Stimulated activated CD4-positive, alpha-beta T cell treated with anti-CD3 and anti-CD28 coated beads, Interleukin-1b, Interleukin-23, amount 100 ng/mL, for 4 hours (primary cell): ENCODE measurements at places on chromosomes 5 and 9.

- DNase-seq = no peak
These were observed 158.5 kb downstream of the MLLT3 start for GRCh38 chr9:20463823-20464222.

- DNase-seq = no peak
These were observed 270.5 kb downstream of the NFIB start for GRCh38 chr9:14043483-14043882.

DNA sequence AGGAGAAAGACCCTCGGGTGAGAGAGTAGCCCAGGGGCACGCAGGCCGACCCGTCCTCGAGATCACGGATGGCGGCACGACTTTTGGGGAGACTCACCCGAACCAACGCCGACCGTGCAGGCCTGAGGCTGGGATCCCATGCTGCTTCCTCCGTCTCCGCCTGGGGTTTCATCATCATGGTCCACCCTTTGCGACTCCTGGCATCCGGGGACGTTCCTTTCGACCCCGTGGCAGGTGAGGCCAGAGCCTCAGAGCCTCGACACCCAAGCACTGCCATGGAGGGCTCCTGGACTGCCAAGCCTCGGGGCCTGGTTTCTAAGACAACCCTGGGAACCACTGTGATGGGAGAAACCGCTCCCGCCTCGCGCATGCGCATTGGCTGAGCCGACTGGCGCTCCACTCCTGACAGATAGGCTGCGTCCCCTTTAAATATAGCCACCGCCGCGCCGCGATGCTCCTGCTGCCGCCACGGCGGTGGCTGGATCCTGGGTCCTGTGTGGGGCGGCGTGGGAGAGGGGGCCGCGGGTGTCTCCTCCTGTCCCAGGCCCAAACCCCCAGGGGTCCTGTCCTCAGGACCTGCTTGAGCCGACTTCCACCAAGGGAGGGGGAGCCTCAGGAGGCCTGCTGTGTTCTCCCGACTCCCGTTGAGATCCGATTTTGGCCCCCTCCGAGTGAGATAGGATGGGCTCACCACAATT is 481.6 kb downstream of the SPATA31A7 start:
- DNase-seq = no peak

GRCh38 chr5:79189439-79190234 is 46.3 kb upstream of the JMY start:
- DNase-seq = no peak

DNA sequence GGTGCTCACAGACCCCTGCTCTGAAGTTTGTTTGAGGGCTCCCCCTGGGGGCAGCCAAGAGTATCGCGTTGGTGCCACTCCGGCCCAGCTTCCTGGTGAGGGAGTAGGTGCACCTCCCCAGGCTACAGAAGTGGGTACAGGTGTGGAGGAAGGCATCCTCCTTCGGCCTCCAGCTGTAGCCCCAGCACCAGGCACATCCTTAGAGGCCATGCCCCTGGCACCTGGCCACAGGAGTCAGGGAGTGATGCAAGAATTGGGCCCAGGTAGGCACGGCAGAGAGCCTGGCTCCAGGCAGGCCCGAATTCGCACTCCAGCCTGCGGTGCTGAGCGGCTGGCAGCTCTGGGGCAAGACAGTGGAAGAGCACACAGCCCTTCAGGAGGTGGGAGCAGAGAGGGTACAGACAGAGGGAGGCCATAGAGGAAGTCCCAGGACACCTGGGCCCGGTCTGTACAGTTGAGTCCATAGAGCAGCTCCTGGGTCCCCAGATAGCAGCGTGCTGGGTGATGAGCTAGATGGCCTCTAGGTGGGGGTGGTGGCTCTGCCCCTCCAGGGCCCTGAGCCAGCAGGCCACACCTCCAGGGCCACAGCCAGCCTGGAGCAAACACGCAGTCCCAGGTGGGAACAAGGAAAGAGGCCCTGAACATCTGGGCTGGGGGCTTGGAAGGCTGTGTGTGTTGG is 2.4 kb downstream of the SAPCD2 start:
- DNase-seq = peak; percentile 82

GRCh38 chr5:146490089-146490843 is 25.7 kb downstream of the GPR151 start:
- no peak for DNase-seq

- DNase-seq = no peak
These were observed 250.7 kb downstream of the ANXA1 start for GRCh38 chr9:73402081-73403028.

DNA sequence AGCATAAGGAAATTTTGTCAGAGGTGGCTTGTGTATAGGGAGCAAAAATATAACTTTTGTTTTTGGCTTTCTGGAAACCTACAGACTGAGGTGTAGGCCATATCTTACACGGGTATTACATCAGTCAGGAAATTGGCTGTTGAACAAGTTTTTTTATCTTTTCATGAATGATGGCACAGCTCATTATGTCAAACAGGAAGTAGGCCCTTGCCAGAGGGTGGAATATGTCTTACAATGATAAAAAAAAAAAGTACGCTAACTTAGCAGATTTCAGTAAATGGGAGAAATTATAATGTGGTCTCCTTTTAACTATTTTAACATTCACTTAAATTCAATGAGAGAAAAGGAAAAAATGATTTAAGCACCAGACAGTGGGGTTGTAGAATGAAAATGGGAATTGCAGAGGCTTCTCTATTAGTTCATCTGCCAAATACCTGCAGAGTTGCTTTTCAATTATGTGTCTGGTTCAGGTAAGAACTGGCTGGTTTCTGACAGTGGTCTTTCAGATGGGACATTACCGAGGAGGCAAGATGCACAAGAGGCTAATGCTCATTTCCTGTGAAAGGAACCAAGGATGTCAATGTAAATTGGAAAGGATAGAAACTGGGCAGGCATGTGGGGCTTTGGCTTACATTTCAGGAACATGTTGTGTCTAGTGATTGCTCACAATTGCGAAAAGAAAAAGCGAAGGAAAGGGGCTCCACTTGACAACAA is 169.9 kb downstream of the NNT start:
- DNase-seq = no peak

- DNase-seq = no peak
These were observed 215.8 kb downstream of the ADAMTS12 start for GRCh38 chr5:33675958-33676464.

DNA sequence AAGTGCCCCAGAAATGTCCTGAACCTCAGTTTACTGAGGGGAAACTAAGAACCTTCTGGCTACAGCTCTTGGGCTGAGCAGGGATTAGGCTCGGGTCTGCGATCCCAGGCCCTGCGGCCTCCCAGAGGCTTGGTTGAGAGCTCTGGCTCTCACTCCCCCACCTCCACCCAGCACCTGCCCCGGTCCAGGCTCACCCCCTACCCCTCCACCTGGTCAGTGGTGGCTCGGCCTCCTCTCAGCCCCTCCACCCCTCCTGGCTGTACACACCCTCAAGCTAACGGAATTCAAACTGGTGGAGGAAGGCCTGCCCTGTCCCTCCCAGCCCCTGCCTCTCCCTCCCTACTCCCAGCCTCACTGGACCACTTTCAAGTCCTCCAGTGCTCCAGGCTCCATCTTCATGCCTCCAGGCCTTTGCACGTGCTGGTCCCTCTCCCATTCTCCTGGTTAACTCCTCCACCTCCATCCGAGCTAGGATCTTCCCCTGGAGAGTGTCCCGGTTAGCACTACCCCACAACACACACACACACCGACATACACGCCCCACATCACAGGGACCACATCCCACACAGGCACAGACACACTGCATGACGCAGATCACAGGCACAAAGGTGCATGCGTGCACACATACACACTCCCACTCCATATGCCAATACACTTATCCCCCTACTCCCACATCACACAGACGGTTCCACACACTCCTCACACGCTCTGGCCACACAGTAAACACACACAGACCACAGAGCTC is 130.9 kb downstream of the C9orf50 start:
- DNase-seq = peak; percentile 56

DNA sequence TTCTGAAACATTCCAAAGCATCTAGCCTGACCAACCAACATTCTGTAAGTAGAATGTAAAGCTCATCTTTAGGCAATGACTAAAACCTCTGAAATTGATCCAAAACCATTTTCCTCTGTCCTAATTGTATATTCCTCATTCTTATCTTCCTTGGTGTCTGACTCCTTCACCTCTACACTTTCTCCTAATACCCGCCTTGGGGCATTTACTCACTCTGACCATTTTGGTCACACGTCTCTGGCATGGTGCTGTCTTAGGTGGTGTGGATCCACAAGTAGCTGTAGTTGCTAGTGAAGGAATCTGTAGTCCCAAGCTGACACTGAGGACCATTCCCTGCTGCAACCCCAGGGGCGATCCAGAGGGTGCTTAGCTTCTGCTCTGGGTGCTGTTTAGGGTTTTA is 40.8 kb upstream of the LMNB1 start:
- DNase-seq = no peak

- DNase-seq = no peak
These were observed 21.2 kb upstream of the ARL14EPL start for GRCh38 chr5:116011046-116011445.

GRCh38 chr5:61301341-61302199 is 30.5 kb upstream of the ZSWIM6 start:
- DNase-seq = no peak

DNA sequence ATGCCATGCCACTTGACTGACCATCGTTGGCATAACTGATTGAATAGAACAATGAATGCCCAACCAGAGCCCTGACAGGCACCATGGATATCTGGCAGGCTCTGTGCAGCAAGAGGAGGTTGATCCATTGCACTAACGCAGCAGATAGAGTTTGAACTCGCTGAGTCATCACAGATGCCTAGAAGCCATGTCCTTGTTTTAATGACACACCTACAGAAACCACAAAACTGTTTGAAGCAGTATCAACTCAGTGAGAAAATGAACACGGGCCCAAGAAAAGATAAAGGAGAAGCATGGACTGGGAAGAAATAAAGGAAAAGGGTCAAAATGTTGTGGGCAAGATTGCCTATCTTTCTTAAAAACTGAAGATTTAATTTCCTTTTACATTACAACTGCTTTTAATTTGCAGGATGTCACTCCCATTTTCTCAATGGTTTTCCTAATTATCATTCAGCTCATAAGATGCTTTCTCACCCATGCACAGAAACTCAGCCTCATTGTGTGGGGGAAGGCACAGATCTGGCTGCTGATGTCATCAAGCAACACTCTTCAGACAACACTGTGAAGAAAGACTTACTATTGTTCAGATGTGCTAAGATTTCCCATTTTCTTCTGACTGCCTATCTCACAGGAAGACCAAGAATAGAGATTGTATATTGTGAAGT is 129.0 kb downstream of the PIK3R1 start:
- no peak for DNase-seq

- no peak for DNase-seq
These were observed 39.5 kb downstream of the JAKMIP2 start for GRCh38 chr5:147743012-147743411.

- no peak for DNase-seq
These were observed 22.6 kb upstream of the TGFBI start for GRCh38 chr5:136006164-136006563.

DNA sequence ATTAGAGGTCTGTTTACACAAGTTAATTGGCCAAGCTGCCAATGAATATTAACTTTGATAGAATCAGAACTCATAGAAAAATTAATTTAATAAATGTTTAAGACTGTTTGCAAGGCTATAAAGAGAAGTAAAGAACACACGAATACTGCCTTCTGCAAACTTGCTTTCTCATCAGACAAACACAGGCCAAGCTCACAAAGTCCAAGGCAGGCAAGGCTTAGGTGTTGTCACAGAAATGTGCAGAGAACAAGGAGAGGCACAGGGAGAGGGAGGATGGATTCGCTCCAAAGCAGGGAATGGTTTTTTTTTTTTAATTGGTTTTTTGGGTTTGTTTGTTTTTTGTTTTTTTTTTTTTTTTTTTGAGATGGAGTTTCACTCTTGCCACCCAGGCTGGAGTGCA is 43.4 kb downstream of the RETREG1 start:
- no peak for DNase-seq

GRCh38 chr9:132800038-132800648 is 77.9 kb downstream of the AK8 start:
- DNase-seq = peak; percentile 44

- no peak for DNase-seq
These were observed 310.0 kb downstream of the KIAA0825 start for GRCh38 chr5:94308442-94308841.

DNA sequence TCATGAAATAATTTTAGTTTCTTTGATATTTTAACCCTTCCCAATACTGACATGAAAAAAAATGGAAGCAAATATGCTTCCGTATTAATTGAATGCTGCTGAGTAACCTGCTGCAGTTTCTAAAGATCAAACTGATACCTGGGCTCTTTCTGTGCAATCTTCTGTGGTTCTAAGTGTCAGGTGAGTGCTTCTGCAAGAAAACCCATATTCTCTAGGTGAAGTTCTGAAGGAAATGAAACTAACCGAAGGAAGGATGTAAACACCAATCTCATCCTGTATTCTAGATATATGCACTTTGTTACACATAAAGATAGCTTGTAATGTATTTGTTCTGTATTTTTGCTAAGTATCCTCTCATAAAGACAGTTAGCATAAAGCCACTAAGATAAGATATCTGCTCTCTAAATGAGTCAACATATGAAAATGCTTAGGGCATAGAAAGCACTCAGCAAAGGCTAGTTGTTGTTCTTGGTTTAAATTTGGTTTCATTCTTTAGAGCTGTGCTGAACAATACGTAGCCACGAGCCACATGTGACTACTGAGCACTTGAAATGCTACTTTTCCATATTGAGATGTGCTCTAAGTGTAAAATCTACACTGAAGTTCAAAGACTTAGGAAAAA is 52.0 kb downstream of the ITGA2 start:
- DNase-seq = no peak

GRCh38 chr5:174191850-174192655 is 146.5 kb downstream of the NSG2 start:
- DNase-seq = no peak

DNA sequence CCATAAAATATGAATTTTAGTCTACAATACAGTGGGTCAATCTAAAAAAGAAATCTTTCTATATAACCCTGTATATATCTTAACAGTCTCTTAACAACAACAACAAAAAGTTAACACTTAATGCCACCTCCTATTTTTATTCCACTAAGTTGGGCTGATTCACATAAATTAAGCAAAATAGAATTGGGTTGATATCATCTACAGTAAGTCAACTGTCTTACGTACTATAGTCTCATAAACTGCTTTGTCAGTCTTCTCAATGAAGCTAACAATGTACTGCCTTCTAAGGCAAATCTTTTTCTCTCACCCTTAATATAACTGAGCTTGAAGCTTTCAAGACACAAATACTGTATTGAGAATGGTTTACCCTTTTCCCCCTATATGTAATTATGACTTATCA is 185.7 kb downstream of the ADAMTS6 start:
- no peak for DNase-seq

DNA sequence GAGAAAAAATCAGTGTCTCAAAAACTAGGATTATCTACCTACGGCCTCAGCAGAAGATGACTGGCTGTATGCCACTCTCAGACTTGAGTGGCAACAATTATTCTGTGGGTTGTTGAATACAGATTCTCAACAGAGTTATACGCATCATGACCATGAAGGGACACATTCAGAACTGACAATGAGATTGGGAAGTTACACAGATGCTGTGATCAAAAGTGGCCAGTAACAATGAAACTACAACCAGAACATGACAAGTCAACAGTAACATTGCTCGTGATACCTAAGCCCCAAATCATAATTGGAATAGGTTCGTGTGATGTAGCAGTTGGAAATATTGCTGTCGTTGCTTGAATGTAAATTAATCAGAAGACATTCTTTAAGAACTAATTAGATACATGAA is 957.5 kb upstream of the CDH9 start:
- no peak for DNase-seq
